ENCODE measurements at places on chromosomes 6 and 20. TPM values are rescaled to one million over a fixed set of nuclear protein-coding genes. Genes with fewer than 3 reads are reported as not detected.

- no peak for DNase-seq
Measured at GRCh38 chr6:74939721-74940620, 265.9 kb downstream of the COL12A1 start.

DNA sequence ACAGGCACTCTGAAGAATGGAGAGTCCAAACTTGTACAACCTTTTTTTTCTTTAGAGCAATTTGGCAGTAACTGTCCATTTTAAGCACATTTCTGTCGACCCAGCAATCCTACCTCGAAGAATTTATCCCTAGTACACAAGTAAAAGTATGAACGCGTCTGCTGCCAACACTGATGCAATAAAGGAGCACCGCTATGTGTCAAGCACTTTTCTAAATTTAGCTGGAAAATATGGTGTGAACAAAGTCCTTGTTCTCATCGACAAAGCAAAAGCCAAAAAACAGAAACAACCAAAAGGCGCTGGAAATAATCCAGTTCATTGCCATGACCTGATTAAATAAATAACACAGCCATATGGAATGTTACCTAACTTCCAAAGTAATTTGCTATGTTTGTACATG is 1.1 kb downstream of the DPM1 start:
- DNase-seq: no peak

PAK5 gene
- 0.36 TPM for total RNA-seq

DNA sequence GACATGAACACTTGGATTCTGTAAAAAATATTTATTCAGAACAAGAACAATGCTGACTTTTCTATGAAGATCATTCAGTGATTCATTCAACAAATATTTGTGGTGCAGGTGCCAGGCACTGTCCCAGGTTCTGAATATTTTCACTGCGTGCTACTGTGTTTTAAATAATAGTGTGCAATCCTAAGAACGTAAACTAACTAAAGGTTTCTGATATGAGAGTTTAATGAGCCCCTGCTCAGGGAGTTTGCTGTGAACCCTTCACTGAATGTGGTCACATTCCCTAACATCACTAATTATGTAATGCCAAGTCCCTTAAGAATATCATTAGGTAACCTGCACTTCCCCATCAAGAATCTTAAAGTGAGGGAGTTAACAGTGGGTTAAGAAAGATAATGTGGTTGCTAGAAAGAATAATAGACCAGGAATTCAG is 1.7 kb upstream of the TMEM170B start:
- no peak for DNase-seq
